ENCODE measurements at places on chromosomes 1 and 21.

- no peak for DNase-seq
Observed at GRCh38 chr1:201176940-201177339, 13.7 kb upstream of the IGFN1 start.

GRCh38 chr1:39322431-39322830 is 117.9 kb downstream of the MACF1 start:
- DNase-seq = no peak

DNA sequence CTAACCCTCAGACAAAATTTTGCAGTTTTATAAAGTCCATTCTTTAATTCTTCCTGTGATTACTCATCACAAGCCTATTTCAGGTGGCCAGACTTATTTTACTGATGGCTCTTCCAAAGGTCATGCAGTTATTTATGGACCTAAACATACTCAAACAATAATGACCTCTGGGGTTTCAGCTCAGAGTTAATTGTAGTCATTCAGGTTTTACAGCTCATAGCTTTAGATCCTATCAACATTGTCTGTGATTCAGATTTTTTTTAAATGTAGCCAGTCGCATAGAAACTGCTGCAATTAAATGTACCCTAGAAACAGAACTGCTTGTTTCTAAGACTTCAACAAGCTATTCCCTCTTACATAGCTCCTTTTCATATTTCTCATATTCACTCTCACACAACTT is 270.8 kb downstream of the COL11A1 start:
- DNase-seq = no peak

DNA sequence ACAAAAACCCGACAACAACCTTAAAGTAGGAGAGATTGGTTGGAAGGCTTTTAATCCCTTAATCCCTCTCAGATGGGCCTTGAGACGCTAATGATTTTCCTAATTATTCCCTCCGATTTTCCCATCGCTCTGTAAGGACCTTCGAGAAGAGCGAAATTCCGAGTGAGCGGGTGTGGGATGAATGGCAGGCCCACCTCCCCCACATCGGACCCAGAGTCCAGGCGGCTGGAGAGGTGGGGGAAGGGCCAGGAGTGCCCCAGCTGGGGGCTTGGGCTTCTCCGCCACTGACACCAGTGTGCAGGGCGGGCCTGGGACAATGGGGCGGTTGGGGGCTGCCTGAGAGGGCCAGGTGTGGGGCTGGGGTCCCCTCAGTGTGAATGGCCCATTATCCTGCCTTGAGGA is 23.4 kb downstream of the RHBG start:
- no peak for DNase-seq

GRCh38 chr1:207328004-207328403 is 6.5 kb downstream of the CD55 start:
- DNase-seq = no peak

DNA sequence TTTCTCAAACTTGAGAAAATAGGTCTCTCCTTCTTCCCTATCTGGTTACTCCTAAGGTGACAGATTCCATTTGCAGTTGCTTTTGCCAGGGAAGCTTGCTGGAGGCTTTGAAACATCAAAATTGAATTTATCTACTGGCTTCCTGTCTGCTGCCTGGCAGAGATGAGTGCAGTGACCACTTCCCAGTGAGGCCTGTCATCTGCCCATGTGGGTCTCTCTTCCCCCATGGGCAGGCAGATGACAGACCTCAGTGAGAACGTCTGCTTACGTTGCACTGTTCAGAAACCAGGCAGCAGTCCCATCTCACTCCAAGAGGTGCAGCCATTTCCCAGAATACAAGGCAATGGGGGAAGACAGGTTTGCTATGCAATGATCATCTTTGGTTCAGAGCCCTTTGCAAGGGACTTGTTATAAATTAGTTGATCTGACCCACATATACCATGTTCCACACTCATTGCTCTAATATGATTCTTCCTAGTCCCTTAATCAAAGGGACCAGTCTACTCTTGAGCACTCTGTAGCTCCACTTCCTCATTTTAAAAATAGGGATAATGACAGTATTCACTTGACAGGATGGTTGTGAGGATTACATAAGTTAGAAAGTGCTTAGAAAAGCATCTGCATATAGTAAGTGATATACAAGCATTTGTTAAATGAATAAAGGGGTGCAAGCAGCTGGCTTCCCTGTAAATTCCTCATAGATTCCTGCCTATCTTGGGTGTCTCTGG is 10.6 kb downstream of the PGBD5 start:
- no peak for DNase-seq

GRCh38 chr1:1304331-1305299 is 3.1 kb downstream of the ACAP3 start:
- DNase-seq = no peak

All from stimulated activated CD8-positive, alpha-beta memory T cell treated with anti-CD3 and anti-CD28 coated beads, Interleukin-4, amount 100 ng/mL, for 1 hour (primary cell).